ENCODE measurements at places on chromosomes 3 and 15.
A peak's percentile ranks its signal among the peaks of the same experiment; 100 is the strongest.

DNA sequence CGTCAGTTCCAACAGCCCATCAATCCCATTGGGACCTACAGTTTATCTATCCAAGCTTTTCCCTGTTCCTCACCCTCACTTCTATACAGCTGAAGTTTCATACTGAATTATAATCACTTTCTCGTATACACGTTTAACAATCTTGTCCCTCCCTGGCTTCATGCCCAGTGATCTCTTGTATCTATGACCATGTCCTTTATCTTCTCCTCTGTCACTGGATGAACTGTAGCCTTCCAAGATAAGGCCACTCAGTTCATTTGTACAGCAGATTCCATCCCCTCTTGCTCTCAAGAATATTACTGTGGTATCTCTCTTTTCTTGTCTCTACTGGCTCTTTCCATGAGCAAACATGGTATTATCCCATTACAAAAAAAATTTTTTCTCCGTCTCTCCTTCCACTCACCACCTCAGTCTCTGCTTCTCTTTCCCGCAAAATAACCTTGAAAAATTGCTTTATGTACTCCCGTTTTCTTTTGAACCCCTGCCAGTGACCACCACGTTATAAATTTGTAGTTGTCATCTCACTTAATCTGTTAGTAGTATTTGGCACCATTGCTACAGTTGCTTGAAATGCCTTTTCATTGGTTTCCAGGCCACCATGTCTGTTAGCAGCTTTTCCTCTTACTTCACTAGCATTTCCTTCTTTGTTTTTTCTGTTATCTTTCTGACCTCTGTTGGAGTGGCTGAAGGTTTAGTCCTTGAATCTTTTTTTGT, 9.4 kb downstream of the CTNNB1 start:
- no peak for DNase-seq

DNA sequence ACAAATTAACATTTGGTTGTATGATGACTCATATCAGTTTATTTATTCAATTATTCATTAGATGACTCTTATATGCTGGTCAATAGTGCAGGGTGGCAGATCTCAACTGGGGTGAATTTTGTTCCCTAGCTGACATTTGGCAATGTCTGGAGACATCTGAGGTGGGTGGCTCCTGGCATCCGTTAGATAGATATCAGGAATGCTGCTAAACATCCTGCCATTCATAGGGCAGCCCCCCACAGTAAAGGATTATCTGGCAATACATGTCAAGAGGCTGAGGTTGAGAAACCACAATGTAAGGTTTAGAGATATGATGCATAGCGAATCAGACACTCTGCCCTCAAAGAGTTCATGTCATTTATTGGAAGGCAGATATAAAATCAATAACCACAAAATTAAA, 719.9 kb downstream of the CADM2 start:
- DNase-seq: no peak

DNA sequence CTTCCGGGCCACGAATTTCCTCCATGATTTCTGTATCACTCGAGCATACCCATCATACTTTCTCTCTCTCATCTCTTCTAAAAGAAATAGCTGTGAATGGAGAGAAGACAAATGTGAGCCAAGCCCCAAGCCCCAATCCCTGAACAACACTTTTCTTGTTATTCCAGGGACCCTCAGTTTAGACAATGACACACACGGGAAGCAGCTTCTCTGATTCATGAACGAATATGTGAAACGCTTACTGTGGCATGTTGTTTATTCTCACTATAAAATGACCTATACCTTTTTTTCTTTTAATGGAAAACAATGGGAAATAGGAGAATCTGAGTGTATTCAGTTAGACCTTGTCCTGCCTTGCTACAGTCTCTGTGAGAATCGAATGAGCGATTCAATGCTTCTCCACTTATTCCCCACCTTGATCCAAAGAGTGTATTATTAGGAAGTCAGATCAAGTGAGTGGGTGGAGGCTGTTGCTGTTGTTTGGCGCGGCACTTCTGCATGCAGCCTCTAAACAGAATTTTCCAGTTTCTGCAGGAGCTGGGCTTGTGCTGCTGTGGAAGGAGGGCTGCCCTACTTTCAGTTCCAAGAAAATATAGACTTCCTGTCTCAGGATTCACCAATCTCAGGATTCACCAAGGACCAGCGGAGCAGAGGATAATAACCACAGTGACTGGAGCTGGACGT, 32.4 kb upstream of the LDHAL6B start:
- no peak for DNase-seq

- DNase-seq: no peak
Measured at GRCh38 chr3:181896605-181897004, 184.9 kb downstream of the SOX2 start.

DNA sequence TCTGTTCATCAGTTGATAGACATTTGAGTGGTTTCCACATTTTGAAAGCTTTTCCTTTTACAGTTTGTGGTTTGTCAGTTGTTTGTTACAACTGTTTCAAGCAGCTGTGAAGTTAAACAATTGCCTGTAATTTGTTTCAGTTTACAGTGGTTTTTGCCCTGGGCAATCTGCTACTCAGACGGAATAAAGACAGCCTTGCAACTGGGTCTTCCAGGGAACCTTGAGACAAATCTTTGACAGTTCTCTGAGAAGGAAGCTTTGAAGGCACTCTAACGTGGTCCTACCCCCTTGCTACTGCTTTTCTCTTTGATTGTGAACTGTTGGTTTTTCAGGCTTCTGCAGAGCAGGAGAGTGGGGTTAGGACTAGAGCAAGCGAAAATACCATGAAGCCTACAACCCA, 28.0 kb downstream of the LRRC28 start:
- no peak for DNase-seq

GRCh38 chr3:143063018-143063417, 56.6 kb upstream of the CHST2 start:
- DNase-seq: no peak

DNA sequence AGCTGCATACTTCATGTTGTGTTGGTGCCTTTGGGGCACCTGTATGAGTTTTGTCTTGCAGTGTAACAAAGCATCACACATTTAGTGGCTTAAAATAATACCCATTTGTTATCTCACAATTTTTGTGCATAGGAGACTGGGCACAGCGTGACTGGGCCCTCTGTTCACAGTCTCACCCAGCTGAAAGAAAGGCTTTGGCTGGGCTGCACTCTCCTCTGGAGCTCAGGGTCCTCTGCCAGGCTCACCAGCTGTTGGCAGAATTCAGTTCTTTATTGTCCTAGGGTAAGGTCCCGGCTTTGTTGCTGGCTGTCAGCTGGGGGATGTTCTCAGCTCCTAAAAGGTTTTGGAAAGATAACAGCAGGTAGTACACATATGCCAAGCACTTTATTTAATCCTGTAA, 263.3 kb downstream of the CLSTN2 start:
- no peak for DNase-seq

DNA sequence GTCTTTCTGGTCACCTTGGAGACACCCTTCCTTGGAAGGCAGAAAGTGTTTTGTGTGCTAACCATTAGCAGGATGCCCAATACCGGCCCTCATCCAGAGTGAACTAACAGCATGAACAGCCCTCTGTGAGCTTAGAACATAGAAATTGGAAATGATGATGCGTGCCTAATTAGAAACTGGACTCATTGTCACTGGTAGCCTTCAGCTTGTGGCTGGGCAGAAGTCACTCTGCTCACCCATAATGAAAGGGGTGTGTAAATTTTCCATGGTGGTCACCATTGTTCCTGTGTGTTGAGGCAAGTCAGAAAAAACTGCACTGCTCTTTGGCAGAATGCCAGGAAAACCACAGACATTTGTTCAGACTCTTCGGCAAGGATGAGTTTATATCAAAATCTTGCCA, 74.7 kb upstream of the CNTN4 start:
- DNase-seq: peak; percentile 35

GRCh38 chr3:158671821-158672214, 630 bp downstream of the LXN start:
- no peak for DNase-seq

DNA sequence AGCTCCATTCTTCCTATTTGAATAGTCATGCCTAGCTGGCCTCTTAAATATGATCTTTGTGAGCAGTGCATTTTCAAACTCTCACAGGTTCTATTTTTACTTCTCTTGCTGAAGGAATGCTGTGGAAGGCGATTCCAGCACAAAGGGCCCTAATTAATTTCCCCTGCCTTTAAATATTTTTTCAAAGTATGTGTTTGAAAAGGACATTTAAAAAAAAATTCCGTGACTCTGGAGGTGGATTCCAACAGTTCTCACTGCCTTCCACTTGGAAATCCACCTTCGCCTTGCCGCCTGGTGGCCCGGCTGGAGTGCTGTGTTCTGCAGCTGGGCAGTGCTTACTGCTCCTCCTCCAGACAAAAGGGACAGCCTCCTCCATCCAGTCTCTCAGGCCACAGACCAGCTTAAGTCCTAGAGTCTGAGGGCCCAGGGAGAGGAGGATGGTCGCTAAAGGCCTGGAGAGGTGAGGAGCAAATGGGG, 61.5 kb upstream of the CORO2B start:
- DNase-seq: no peak

DNA sequence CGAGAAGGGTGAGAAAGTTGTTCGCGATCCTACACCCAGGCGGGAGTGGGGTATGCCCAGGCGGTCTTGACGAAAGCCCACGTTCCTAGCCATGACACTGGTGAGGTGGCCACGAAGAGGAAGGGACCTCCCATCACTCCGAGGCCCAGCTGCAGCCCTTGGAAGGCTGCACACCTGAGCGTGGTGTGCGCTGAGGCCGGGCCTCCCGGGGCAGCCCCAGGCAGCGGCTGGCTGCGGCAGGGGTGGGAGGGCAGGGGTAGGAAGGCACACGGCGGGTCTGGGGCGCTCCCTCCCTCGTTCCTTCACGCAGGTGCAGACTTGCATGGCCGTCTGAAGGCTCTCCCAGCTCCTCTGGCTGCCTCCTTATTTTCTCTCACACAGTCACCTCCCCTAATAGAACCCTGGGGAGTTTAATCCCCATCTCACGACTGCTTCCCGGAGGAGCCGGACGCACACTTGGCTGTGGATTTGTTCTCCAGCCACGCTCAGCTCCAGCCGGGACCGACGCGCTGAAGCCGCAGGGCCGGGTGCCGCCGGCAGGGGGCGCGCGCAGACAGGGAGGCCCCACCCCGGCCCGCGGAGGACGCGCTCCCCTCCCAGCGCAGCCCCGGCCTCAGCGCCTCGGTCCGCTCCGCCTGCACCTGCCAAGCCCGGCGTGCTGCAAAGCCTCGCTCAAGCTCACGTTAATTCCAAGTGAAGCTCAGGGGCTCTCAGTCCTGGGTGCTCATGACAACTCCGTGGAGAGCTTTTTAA, 37.8 kb upstream of the MUC4 start:
- DNase-seq: peak; percentile 30

DNA sequence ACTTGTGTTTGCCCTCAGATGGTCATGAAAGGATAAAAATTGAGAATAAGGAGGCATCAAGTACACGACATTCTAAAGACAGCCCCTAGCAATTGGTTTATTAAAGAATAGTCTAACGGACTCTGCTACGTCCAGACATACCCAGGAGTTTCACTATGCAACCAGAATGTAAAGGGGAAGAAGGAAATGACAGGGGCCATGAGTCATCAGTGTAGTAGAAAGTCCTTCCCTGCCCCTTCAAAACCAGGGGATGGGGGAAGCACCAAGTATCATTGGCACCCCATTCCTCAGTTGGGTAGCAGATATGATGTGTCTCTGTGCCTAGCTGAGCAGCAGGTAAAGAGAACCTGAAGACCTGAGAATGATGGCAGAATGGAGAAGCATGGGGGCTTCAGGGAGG, 367.4 kb downstream of the IL20RB start:
- no peak for DNase-seq

- DNase-seq: no peak
Measured at GRCh38 chr15:88623061-88623460, 1.9 kb downstream of the AEN start.

DNA sequence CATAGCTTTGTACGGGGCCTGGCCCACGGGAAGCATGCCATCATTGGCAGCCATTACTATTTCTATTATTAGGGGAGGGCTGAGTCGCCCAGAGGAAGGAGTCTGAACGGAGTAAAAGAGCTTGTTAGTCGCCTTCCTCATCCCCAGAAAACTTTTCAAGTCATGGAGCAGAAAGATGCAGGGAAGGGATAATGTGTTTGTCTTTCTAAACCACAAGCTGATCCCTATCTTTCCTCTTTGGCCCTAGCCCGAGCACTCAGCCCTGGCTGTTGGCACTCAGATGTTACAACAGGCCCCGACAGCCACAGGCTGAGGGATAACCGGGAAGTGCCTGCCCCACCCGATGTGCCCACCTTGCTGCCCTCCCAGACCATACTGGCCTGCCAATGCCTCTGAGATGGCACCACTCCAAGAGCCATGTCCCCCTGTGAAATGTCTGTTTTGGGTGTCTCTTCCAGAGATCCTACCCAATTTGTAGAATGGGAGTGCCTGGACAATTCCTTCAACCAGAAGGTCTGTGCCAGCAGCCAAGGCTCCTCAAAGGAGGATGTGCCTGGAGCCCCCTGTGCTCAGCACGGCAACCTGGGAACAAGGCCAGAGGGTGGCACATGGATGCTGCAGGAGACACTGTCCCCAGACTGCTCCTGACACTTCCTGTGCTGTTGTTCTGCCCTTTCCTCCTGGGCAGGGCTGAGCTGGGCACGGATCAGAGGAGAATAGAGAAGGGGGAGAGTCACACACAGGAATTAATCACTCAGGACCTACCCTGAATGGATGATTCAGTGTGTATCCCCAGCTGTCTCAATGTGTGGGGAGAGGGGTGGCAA, 10.8 kb downstream of the PAK6 start:
- no peak for DNase-seq

DNA sequence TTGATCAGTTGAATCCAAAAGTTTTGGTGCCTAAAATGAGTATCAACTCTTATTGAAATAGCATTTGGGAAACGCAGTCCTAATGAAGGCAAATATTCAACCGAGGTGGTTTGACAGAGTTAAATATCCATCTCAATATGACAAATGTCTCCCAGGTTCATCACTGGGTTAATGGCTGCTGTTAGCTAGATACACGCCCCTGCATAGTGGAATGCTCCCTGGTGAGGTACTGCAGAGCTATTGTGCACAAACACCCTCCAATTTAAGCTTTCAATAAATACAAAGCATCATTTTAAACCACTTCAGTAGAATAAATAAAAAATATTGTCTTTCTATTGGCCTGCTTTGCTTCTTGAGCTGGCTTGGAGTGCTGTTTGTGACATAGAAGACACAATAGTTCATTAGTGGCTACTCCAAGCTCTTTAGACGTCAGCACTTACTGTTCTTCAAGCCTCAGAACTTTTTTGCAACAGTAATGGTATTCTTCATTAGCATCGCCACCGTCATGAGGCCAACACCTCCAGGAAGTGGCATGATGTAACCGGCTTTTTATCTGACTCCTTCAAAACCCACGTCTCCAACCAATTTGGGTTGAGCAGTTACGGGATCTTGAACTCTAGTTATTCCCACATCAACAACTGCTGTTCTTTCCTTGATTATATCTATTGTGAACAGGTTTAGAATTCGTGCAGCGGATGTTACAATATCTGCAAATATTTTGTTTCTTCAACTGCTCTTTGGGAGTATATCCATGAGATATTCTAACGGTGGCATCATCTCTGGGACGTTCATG, 1159.6 kb upstream of the EPHA6 start:
- DNase-seq: no peak

- DNase-seq: no peak
Measured at GRCh38 chr15:25733036-25733855, 129.9 kb downstream of the ATP10A start.

DNA sequence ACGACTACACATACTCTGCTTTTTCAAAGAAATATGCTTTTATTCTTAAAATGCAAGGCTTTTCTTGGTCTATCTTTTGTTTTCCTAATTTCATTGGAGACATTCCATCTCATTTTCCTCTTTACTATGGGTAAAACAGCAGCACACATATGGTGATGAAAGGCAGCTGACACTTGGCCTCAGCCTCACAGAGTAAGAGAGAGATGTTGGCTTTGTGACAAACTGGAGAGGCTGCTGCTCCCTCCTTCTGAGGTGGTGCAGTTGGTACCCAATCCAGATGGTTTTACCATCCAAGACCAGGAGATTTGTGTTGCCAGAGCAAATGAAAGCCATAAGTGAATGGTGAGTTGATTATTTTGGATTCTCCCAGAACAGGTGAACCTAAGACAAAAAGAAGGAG, 13.2 kb upstream of the SLC2A2 start:
- DNase-seq: no peak

Data from NCI-H1417 (cell line).